Skeletal muscle cell (primary cell): ENCODE measurements at places on chromosomes 5 and 9.

DNA sequence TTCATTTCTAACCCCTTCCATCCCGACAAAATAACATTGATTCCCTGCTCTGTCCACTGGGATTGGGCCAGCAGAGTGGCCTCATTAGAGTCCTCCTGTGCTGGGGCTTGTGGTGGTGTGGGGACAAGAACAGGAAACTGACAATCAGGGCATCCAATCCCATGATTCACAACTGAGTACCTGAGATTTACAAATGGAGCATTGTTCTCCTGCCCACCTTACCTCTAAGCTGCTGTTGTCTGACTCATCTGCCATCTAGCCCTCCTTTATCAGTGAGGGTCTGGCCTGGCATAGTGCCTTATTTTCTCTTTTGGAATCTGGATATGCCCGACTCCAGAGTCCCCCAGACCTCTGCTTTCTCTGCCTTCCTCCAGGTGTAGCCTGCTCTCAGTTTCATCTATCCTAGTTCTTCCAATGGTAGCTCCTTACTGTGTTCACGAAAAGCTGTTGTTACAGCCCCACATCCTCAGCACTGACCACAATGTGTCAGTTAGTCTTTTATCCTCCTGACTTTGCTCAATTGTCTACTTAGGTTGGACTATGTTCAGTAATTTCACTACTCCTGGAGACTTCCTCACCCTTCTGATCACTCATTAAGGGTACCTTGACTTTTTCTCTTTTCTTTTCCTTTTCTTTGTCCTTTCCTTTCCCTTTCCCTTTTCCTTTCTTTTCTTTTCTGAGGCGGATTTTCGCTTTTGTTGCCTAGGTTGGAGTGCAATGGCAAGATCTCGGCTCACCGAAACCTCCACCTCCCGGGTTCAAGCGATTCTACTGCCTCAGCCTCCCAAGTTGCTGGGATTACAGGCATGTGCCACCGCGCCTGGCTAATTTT is 13.4 kb downstream of the WNT8A start:
- DNase-seq: no peak

DNA sequence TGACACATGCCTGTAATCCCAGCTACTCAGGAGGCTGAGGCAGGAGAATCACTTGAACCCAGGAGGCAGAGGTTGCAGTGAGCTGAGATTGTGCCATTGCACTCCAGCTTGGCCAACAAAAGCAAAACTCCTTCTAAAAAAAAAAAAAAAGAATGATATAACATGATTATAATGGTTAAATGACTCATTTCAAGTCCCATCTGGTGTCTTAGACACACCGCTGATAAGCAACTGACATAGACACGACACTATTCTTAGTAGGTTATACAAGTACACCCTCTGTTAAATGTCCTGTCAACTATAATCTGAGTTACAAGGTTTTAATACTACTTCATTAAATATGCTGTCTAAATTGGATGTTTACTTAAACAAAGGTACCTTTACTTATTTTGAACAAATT is 405.3 kb upstream of the CLINT1 start:
- no peak for DNase-seq

DNA sequence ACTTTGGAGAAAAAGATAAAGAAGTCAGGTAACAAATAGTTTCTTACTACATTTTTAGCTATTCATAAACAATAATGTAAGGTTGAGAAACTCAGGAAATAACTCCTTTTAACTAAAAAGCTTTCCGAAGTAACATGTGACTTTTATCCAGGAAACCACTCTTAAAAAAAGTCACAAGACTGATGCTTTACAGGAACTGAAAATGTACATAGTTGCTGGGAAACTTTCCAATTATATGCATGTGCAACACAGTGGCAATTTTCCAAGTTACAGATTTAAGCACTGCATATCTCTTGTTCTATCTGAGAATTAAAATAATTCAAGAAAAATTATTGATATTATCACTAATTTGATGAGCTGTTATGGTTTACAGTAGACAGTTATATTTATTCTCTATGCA is 105.2 kb downstream of the CDH10 start:
- DNase-seq: no peak

DNA sequence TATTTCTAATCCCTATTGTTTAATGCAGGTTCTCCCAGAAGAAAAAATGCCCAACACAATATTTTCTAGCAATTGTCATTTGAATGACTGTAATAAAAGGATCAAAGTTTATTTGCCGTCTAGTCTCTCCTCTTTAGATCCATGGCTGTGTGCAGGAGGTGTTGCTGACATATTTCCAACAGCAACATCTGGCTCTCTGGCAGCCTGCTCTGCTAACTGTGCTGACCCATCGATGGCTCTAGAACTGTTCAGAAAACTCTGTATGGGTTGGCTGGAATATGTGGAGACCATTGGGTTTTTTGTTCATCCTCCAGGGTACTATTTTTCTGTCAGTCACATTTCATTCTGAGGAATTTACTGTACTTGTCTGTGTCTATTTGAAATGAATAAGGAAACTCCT is 202.0 kb upstream of the SLC27A6 start:
- no peak for DNase-seq

- DNase-seq: no peak
Measured at GRCh38 chr9:18215626-18216025, 258.3 kb upstream of the ADAMTSL1 start.

DNA sequence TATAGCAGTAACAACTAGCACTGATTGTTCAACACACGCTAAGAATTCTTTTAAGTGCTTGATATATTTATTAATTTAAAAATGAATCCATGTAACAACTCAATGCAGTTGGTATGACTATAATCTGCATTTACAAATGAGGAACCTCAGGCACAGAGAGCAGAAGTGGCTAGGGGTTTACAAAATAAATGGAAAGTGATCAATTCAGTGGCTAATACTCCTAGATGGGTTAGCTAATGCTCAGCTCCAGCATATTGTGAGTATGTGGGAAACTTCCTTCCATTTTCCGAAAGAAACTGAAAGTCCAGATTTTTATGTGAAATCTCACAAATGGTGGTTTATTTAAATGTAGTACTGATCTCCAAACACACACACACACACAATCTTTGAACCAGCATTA is 128.0 kb downstream of the RFX3 start:
- no peak for DNase-seq

DNA sequence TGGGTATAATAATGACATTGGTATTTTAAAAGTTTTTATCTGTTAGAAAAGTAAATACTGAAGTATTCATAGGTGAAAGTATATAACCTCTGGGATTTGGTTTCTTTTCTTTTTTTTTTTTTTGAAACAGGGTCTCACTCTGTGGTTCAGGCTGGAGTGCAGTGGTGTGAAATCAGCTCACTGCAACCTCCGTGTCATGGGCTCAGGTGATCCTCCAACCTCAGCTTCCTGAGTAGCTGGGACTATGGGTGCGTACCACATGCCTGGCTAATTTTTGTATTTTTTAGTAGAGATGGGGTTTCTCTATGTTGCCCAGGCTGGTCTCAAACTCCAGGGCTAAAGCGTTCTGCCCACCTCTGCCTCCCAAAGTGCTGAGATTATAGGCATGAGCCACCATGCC is 7.2 kb downstream of the HSDL2 start:
- no peak for DNase-seq

DNA sequence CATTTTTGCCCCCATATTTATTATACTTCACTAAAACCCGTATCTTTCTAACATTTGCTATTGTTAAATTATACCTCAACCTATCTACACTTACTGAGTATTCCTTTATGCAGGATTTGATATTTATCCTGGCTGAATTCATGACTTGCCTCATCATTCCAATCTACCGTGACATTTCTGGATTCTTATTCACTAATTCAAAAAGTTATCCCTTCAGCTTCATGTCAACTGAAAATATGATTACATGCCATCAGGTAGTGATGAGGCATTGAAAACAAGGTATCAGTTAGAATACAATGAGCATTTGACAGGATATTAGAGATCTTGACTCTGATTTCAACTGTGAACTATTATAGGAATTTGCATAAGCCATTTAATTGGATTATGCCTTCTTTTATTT is 2171.9 kb upstream of the WWC1 start:
- DNase-seq: no peak

- no peak for DNase-seq
Measured at GRCh38 chr5:5103245-5103644, 36.9 kb upstream of the ADAMTS16 start.

- DNase-seq: peak; percentile 6
Measured at GRCh38 chr5:110333384-110333783, 393.1 kb downstream of the TMEM232 start.

GRCh38 chr9:27386571-27387091 is 89.7 kb upstream of the EQTN start:
- no peak for DNase-seq

DNA sequence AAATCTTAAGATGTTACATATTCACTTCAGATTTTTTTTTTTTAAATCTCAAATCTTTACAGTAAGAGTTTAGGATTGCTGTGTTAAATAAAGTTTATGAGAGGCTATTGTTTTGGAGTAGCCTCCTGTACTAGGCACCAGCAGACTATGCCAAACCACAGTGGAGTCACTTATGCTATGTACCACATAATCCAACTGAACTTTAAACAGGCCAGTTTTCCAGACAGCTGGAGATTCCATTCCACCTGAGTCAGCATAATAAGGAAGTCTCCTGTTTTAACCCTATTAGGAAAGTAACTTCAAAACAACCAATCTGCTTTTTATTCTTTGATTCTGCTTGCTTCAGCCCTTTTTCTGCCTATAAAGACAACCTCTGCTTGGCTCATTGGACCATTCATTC is 205.2 kb downstream of the CSNK1G3 start:
- no peak for DNase-seq

DNA sequence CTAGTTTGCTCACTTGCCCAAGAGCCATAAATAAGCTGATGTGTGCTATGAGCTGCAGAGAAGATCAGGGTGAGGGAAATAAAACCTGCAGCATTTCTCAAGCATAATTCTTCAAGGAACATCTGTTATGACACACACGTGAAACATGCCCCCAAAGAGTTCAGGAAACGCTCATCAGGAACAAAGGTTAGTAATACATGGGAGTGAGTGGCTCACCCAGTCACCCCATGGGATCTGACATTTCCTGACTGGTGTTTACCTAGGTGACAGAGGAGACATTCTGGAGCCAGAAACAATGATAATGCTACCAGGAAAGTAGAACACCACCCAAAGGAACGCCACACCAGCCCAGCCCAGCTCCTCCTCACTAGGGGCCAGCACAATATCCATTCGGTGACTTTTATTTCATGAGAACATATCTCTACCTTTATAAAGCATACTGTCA is 66.0 kb downstream of the FRMD3 start:
- DNase-seq: peak; percentile 78

GRCh38 chr9:73844135-73844534 is 653.0 kb upstream of the RORB start:
- DNase-seq: no peak

GRCh38 chr5:9787861-9788600 is 157.9 kb upstream of the TAS2R1 start:
- DNase-seq: no peak

- DNase-seq: peak; percentile 34
Measured at GRCh38 chr5:40224421-40224820, 455.3 kb upstream of the PTGER4 start.

- DNase-seq: no peak
Measured at GRCh38 chr9:85173967-85174366, 504.4 kb downstream of the NTRK2 start.

DNA sequence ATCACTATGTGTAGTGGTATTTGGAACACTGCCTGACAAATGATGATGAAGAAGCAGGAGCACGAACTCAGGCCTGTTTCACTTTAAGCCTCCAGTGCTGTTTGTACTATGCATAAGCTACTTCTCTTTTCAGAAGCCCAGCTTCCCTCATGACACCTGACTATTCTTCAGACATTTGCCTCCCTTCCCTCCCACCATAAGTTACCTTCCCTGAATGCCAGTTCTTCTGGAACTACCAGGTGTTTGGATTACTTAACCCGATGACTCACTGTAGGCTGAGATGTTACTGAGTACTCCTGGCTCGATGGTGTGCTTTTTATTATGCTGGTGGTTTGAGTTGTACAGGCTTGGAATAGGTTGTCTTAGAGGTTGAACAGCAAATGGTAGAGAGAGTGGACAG is 180.0 kb downstream of the SPATA31D1 start:
- DNase-seq: no peak

GRCh38 chr5:91162534-91163381 is 220.4 kb downstream of the ARRDC3 start:
- DNase-seq: peak; percentile 88

DNA sequence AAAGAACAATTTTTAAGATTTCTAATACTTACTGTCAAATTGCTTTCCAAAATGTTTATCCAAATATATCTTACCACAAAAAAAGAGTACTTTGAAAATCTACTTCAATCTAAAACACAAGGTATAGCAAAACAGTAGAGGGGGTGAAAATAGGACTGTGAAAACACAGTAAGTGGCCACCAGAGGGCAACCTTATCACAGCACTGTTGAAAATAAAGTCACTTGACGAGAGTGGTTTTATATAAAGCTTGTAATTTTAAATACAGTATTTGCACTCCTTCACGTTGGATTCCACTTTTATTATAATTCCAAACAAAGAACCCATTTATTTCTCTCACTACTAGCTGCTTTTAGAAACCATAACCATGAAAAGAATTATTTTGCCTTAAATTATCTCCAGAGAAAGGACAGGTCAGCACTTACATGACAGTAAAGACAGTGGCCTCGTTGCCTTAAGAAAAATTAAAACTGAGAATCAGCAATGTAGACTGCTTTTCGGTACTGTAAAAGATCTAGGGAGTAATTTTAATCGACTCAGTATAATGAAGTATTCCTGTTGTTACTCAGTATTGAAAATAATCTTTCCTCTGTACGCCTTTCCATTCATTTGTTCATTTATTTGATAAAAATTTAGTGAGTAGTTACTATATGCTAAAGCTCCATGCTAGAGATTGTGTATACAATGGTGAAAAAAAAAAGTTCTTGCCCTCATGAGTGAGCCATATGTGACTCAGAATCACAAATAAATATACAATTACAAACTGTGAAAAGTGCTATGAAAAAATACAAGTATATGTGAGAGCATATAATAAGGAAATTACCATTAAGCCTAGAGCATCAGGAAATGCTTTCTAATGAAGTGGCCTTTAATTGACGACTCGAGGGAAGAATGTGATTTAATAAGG is 40.0 kb upstream of the CDK5RAP2 start:
- no peak for DNase-seq

DNA sequence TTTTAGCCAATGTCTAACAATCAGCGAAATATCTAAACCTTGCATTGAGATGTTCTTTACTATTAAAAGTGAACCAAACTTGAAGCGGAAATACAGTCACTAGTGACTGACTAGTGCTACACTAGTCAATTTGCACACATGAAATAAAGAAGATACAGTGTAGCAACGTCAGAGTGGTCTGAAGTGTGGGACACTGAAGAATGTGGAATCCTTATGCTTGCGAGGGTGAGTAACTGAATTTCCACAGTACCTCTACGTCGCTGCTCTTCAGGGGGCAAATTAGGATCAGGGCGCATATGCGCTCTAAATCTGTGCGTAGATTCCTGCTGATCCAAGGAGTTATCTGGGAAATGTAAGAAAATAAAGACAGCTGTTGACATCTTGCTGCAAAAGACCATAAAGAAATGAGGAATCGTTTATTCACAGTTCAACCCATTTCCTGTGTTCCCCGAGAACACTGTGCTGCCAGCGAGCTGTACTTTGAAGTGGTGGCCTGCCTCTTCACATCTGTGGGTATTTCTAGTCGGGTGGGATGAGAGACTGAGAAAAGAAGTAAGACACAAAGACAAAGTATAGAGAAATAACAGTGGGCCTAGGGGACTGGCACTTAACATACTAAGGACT is 39.8 kb upstream of the FLT4 start:
- DNase-seq: no peak
